ENCODE measurements at places on chromosomes 11 and 22.
A peak's percentile ranks its signal among the peaks of the same experiment; 100 is the strongest.

- no peak for DNase-seq
Measured at GRCh38 chr11:67345920-67346819, 7.2 kb downstream of the POLD4 start.

- no peak for DNase-seq
Measured at GRCh38 chr11:64844330-64845128, at the start of gene CDC42BPG. Gene CDC42BPG, minus strand, starts transcription at chr11:64844653. Its CDS starts 84 bp downstream, at chr11:64844569.

DNA sequence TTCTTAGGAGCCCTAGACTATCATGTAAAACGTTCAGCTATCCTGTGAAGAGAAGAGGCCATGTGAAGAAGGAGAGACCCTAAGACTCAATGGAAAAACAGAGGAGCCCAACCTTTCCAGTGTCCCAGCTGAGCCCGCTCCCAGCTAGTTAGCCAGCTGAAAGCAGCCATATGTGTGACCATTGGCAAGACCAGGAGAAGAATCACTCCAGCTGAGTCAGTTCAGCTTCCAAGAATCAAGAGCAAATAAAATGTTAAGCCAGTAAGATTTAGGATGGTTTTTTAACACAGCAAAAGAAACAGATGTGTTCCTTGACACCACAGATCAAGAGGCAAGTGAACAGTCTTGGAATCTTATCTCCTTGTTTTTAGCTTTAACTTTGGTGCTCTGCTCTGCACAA is 108.0 kb downstream of the CCDC81 start:
- DNase-seq, result no peak

GRCh38 chr11:62081378-62082291 is 42.2 kb upstream of the INCENP start:
- peak; percentile 60 for DNase-seq

- DNase-seq, result peak; percentile 85
Measured at GRCh38 chr11:19557720-19558140, 154.9 kb upstream of the NAV2 start.

GRCh38 chr11:10664496-10664895 is 29.1 kb downstream of the IRAG1 start:
- no peak for DNase-seq

DNA sequence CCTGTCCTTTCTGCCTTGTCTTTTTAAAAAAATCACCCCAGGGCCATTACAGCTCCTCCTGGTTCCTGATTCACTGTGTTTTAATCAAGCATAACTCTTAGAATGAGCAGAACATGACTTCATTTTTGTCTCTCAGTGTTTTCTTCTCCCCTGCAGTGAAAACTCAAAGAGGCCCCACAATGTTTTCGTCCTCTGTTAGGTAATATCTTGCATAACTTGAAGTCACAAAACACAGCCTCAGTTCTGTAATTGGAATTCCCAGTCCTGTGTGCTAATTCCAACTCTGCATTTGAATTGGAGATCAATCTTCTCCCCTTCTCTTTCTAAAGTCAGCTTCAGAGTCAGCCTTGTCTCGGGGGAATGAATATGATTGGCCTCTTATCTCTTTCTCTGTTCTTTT is 186.5 kb upstream of the NAV2 start:
- DNase-seq, result no peak

- DNase-seq, result no peak
Measured at GRCh38 chr11:33574331-33574730, 126.3 kb downstream of the C11orf91 start.

DNA sequence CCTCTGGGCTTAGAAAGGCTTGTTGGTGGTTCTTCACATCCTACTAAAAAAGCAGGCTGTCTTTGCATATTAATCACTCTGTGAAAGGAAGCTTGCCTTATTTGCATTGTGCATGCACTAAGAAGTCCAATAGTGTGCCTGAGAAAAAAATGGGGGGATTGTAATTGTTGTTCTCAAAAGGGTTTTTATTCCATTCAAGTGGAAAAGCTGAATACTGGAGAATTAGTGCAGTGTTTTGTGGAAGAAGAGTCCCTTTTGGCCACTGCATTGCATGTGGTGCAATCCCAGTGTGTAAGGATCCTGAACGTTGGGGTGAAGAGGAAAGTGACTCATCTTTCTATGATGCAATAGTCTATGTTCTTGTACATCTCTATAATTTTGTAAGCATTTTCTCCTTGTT is 16.5 kb downstream of the NCAM1 start:
- peak; percentile 38 for DNase-seq

- DNase-seq, result no peak
Measured at GRCh38 chr11:32432565-32432964, 2.8 kb downstream of the WT1 start.

- no peak for DNase-seq
Measured at GRCh38 chr11:103842191-103842590, 194.2 kb upstream of the DDI1 start.

GRCh38 chr11:116729501-116730240 is 43.1 kb downstream of the BUD13 start:
- DNase-seq, result no peak

DNA sequence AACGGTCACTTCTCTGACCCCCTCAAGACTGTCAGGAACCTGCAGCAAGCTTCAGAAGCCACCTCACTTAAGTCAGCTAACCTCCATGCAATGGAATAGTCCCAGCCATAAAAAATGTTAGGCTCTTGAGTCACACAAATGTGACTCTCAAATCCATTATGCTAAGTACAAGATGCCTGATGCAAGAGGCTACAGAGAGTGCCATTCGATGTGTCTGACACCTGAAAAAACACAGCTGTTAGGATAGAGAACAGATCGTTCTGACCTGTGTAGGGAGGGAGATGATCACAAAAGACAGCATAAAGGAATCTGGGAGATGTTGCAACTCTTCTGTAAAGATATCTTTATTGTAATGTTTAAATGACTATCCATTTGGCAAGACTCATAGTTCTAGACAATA is 712.4 kb downstream of the TBC1D22A start:
- no peak for DNase-seq

DNA sequence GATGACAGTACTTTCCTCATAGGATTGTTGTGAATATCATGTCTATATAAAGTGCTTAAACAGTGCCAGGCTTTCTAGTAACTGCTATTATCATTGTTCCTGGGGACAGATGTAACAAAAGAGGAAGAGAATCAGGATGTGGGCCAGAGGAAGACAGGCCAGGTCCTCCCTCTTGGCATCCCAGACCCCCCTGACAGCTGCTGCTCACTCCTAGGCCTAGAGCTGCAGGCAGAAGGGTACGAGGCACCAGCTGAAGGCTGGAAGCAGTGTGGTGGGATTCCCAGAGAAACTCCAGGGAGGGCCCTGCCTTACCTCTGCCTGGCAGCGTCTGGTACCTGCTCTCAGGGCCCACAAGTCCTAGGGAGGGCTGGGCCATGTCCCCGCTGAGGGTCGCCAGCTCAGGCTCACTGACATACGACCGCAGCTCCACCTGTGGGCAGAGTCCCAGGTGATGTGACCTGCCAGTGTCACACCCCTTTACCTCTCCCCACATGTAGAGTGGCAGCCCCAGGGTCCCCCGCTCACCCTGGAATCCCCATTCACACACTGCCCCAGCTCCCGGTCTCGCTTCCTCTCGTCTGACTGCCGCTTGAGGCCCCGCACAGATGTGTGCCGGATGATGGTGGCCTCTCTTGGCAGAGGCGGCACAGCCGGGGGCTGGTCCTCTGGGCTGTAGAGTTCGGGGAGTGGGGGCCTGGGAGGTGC is 52.2 kb downstream of the C11orf58 start:
- DNase-seq, result no peak

- no peak for DNase-seq
Measured at GRCh38 chr11:75429641-75429901, 3.4 kb downstream of the KLHL35 start.

DNA sequence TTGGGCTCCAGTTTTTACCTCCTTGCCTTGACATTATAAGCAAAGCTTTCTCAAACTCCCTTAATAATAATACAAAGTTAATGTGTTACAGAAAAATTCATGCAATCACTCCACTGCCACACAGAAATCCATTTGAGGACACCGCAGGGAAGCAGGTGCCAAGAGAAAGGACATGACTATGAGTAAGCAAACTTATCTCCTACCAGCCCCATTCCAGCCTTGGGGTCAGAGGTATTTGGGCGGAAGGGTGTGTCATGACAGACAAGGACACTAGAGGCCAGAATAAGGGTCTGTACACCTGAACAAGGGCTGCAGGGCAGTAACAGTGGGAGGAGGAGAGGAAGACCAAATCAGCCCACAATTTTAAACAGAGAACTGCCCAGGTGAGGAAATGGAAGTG is 5.9 kb downstream of the GNG3 start:
- DNase-seq, result no peak

GRCh38 chr11:95739108-95739938 is 50.3 kb downstream of the FAM76B start:
- DNase-seq, result no peak

DNA sequence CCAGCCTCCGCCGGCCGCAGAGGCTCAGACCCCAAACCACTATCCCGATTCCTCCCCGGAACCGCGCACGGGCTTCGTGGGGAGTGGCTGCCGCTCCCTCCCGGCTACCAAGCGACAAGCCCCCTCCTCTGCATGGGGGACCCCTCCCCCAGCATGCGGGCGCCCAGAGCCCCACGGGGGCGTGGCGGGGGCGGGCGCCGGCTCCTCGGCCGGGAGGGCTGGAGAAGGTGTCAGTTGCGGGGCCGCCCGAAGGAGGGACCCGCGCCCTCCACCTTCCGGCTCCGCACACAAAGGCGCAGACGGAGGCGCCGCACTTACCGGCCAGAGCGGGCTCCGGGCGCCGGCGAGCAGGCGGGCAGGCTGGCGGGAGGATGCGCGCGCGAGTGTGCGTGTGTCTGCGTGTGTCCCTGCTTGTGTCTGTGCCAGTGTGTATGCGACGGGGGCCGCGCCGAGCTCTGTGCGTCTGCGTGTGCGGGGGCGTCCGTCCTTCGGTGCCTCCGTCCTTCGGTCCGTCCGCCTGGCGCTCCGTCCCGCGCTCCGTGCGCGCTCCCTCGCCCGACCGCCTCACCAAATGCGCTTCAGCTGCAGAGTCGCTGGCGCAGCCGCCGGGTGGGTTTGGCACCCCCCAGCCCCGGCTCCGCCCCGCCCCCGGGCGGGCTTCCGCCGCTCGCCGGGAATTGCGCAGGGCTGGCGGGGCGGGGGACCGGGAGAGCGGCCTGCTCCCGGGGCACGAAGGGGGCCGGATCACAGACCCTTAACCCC is at the start of gene PTPN5:
Gene PTPN5 (minus strand): TSS at position 592 of the 762 bp plus-strand sequence. CDS start 19,840 bp downstream, outside the sequence.
- no peak for DNase-seq

DNA sequence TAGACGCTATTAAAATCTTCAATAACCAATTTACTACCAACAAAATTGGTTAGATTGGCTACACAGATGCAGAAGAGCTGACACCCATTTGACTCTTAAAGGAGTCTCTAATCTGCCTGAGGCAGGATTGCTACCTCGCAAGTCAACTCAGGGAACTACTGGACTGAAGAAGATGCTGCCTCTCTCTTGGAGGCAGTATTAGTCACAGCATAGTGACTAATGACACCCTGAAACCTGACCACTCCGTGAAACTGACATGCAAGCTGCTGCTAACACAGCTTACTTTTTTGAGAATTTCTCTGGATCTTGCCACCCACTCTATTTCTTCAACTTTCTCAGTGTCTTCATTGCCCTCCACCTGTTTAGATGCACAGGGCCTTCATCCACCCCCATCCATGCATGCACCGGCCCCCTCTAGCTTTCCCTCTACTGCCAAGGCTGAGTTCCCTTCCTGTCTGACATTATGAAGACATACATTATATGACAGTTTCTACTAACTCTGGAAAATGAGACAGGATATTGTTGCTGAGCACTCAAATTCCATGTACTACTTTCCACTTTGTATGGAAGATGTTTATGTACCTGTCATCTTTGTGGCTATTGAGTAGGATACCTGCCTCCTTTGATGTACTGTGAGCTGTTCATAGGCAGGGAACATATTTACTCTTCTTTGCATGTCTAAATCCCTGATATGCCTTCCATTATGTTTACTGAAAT is 183.2 kb downstream of the MSANTD4 start:
- DNase-seq, result no peak

- no peak for DNase-seq
Measured at GRCh38 chr11:17077240-17077519, 287 bp downstream of the RPS13 start.

DNA sequence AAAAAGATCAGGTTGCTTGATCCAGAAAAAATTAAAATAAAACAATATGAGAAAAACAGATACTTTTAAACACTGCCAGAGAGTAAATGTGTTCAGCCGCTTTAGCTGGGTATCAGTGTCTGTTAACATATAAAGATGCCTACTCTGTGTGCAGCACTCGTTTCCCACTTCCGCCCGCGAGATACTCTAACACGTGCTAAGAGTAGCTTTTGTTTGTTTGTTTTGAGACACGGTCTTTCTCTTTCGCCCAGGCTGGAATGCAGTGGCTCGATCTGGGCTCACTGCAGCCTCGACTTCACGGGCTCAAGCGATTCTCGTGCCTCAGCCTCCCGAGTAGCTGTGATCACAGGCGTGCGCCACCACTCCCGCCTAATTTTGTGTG is 531 bp upstream of the MEN1 start:
- DNase-seq, result no peak

DNA sequence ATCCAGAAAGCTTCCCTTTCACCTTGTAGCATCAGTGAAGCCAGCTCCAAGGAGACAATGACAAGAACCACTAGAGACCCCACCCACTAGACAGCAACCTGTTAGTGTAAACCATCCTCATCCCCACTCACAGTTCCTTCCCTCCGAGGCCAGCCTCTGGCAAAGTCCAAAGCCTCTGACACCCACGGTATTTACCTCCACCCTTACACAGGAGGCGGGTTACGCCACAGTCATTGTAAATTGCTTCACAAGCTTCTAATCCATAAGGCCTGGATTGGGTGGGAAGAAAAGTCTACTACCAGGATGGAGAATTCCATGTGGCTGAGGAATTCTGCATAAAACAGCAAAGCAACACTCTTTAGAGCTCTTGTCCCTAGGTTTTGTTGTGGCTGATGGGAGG is 287.4 kb downstream of the BUD13 start:
- DNase-seq, result no peak

DNA sequence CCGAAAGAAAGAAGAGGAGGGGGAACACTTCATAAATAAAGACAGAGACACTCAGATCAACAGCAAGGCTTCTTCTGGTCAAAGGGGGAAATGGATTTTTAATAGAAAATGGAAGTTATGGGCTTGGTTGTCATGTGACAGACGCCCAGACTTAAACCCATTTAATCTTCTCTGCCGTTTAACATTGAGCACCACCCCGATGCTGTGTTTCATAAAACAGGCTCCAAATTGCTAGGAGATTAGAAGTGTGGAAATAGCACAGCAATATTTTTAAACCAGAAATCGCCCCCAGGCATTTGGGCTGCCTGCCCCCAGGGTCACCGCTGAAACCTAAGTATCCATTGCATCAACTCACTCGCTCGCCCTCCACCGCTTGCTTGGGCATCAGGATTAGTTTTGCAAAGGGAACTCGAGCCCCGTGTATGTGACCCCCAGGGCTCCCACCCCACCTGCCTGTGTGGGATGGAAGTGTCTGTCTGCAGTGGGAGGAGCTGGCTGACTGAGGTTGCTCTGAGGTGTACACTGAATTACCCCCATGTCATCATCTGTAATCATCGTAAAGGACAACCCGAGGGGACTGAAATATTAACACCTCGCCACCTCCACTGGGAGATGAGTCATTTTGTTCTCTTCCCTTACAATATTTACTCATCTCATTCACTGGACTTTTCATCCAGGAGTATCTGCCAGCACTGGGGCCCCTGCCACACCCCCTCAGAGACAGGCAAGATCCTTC is 10.7 kb downstream of the DSCAML1 start:
- DNase-seq, result no peak

- DNase-seq, result no peak
Measured at GRCh38 chr11:119680541-119681360, 48.2 kb downstream of the NECTIN1 start.

- DNase-seq, result no peak
Measured at GRCh38 chr11:47524291-47524874, 28.5 kb downstream of the CELF1 start.

Measured in anterior cingulate cortex (tissue), 58 donors.